Foreskin fibroblast (primary cell): ENCODE measurements at places on chromosomes 16 and 17.

DNA sequence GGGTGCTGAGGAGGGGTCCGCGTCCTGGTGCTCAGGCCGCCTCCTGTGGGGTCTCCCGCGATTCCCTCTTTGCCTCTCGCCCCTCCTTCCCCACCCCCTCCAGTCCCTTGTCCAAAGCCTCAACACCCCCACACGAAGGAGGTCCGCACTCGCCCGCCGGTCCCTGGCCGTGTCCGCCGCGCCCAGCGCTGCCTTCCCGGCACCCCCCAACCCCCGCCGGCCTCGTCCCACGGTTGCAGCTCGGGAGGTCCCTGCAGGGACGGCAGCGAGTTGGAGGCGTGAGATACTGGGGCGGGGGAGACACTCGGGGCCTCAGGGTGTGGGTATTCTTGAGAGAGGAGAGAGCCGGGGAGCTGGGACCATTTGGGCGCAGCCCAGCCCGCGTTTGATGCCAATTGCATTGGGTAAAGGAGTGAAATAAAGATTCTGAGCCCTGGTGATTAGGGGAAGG is 468 bp downstream of the FLYWCH2 start:
- no peak for DNase-seq

DNA sequence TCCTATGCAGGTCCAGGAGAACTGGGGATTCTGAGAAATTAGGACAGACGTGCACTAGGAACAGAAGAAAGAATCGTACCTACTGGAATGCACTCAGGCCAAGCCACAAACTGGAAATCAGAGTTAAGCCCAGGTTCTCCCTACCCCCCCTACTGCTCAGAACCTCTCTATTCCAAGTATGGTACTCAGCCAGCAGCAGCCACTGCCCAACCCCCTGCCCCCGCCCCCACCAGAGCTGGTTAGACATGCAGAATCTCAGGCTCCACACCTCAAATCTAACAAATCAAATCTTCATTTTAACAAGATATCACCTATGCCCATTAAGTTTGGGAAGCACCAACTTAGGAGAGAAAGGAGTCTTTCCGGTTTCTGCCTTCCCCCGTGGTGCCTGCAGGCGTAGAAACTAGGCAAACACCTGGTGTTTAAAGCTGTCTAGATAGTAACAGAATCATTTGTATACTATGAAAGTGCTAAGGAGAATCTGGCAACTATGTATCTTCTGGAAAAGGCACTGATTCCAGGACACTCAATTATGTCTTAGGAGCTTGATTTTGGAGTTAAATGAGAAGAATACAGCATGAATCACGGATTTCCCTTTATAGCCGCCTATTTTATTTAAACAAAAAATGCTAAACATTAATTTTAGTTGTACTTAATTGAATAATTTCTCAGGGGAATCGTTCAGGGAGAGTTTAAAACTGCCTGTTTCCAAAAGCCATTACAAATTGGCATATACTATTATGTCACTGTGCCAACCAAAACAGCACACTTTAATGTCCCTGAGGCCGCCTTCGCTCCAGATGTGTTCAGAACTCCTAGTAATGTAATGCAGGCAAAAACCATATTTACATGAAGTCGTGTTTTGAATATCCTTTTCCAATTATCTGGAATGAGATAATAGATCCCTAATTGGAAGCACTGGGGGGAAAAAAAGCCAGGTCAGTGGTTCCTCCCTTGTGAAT is 166.5 kb downstream of the STX8 start:
- DNase-seq = peak; percentile 31

- peak; percentile 92 for DNase-seq
Observed at GRCh38 chr16:30893744-30894539, at the start of gene BCL7C. TSS of gene BCL7C (minus strand) at chr16:30894077. CDS start at chr16:30893944, 133 bp downstream.

- no peak for DNase-seq
Observed at GRCh38 chr17:31510308-31511194, 119.1 kb downstream of the RAB11FIP4 start.

GRCh38 chr17:6092903-6093468 is 22.8 kb downstream of the WSCD1 start:
- no peak for DNase-seq

GRCh38 chr16:714558-715476 is at the start of gene METRN:
TSS of gene METRN (plus strand) at chr16:715118. CDS start at chr16:715290, 172 bp downstream.
- DNase-seq = peak; percentile 97

DNA sequence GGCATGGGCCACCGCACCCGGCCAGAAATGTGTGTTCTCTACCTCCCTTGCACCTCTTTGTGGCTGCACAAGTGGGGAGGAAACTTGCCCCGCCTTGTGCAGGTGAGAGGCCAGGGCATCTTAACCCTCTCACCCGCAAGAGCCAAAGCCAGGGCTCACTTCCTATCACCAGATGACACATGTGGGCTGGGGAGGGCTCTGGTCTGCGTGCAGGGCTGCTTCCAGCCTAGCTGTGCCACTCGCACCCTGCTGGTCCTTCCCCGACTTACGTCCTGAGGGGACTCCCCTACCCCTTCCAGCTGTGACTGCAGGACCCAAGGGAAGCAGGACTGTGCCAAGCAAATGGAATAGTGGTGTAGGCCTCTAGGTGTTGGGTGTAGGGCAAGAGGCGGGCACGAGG is 6.9 kb downstream of the MIEF2 start:
- DNase-seq = no peak

- DNase-seq = no peak
Observed at GRCh38 chr17:50280068-50280467, 5.8 kb downstream of the TMEM92 start.

DNA sequence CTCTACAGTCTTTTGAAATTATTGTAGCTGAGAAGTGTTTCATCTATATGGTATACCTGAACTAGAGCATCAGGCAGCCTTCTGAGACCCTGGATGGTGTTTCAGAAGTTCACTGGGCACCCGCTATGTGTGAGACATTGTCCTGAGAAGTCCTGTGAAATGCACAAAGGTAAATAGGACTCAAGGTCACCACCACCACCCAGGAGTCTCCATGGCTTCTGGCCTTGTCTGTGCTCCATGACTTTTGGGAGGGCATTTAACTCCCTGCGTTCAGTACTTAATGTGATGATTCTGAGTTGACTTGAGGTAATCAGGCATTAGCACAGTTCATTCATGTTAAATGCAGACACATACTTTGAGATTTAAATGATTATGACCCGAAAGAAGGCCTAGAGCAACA is 1.1 kb downstream of the MLYCD start:
- DNase-seq = no peak

GRCh38 chr17:77280304-77281121 is 139.7 kb downstream of the SEC14L1 start:
- DNase-seq = peak; percentile 52

GRCh38 chr17:68455901-68456338 is 1.4 kb downstream of the WIPI1 start:
- peak; percentile 82 for DNase-seq

DNA sequence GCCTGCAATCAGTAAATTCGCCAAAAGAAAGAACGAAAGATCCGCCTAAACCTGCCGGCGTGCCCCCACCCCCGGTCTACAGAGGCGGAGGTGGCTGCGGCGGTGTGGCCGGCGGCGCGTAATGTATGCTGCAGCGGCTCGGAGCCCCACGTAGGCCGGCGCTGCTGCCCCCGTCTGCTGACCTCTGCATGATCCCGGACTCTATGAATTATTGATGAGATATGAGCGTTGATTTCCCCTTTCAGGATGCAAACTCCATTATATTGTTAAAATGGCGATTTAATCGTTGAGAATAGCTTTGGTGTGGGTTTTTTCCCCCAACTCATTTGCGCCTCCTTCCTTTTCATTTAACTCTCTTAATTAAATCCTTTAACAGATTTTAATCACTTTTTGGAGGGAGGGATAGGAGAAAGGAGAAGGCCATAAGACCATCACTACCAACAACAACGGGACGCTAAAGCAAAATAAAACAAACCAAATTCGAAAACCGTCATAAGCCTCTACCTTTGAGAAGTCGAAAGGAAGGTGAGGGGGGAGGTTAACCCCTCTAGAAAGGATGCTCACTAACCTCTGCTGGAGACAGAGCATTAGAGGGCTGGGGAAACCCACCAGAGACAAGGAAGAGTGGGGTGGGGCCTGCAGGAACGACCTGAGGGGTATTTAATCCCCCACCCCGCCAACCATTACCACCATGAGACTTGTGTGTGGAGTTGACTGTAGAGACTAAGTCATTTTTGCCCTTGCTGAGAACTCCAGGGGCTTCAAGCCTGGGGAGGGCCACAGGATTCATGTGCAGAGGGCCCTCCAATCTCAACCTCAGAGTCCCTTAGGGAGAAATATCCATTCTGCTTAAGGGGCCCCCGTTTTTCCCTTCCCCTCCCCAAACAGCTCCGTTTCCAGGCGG is 3.4 kb downstream of the HOXB3 start:
- DNase-seq = no peak

DNA sequence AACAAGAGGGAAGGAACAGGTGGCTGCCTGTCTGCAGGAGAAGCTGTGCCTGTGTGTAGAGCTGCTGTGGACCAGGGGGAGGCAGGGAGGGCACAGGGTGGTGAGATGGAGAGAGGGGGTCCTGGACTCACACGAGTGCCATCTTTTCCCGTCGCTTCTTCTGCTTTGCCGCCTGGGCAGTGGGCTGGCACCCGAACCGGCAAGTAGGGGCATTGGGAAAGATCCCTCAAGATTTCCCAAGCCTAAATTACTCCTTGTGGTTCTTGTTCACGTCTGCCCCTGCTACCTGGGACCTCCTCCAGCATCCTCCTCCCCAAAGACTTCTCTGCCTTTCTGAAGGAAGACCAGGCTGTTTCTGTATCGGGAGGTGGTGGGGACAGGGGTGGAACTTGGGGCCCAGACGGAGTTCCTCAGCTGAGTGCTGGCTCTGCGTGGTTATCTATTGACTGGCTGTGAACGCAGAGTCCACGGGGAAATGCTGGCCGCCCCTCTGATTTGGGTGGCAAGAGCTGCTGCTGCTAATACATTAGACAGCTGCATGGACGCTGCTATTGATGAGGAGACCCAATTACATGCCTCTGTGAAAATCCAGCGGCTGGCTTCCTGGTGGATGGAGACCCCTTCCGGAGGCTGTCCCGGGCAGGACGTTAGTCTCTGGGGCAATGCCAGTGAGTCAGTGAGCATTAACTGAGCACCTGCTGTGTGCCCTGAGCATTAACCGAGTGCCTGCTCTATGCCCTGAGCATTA is 114.5 kb downstream of the OR1D5 start:
- DNase-seq = no peak

DNA sequence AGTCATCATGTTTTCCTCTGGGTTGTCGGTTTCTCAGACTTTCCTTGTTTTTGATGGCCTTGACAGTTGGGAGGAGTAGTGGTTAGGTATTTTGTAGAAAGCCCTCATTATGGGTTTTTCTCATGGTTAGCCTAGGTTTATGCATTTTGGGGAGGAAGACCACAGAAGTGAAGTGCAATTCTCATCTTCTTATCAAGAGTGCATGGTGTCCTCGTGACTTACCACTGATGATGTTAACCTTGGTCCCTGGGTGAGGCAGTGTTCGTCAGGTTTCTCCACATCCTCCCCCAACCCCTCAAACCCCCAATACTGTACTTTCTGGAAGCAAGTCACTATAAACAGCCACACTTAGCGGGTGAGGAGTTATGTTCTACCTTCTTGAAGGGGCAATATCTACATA is 42.3 kb downstream of the BPTF start:
- no peak for DNase-seq

DNA sequence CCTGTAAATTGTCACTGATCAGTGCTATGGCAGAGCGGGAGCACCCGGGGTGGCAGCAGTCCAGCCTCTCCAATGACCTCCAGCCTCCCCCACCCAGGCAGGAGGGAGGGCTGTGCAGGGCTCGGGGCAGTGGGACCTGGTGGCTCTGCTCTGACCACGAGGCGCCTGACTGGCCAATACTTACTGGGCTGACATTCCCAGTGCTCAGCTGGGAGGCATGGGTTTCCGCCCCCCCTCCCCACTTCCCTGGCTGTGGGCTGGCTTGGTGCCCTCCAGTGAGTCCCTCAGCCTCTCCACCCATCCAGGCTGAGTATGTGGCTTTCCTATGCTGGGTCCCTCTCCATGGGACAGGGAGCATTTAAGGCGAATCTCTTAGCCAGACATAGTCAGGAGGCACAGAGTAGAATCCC is 2.7 kb downstream of the SOCS3 start:
- DNase-seq = peak; percentile 72

DNA sequence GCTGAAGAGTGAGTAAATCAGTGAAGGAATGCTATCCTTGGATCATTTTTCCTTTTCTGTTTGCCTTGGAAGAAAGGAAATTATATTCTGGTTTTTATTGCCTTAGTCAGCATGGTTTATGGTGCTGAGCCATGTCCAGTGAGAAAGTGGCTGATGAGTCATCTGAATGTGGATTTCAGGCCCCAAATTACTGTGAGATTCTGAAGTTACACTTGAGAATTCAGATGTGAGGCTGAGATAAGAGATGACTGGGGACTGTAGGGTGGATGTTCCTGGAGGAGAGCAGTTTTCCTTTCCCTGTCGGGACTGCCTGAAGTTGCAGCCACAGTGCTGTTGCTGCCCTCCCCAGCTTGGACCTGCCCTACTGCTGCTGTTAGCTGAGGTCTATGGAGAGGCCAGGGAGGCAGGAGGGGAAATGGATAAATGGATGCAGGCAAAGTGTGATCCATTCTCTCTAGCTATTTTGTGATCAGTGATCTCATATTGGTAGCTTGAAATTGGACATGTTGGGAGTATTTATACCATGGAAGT is 4.2 kb upstream of the MAP3K14 start:
- DNase-seq = peak; percentile 95

DNA sequence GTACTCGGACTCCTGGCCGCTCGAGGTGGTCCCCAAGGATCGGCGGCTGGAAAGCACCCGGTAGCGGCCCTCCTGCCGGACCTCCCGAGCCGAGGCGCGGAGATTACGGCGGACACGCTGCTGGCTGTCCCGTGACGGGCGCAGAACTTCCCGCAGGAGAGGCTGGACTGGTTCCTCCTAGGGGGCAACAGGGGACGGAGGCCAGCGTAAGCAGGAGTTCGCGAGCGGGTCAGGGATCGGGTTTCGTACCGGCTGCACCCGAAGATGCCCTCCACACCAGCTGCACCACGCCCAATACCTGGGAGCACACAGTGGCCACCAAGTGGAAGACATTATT is 341 bp downstream of the SLC7A6OS start:
- DNase-seq = peak; percentile 64

GRCh38 chr16:20944861-20945574 is 44.4 kb downstream of the LYRM1 start:
- no peak for DNase-seq

DNA sequence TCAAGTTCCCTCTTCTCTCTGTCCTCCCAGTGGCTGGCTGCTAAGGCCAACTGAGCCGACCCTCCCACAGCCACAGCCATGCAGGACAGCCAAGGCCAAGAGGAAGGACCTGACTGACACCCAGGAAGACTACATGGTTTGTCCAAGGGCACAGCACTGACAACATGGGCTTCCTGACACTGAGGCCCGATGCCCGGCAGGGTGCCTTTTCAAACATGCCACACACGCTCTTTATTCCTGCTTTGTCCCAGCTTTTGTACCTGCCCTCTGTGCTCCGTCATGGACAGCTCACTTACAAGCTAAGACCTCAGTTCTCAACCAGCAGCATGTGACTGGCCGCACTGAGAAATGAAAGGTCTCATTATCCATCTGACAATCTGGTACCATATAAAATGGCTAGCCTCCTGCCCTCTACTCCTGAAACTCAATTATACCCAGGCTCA is 45.8 kb downstream of the TEX2 start:
- no peak for DNase-seq

- no peak for DNase-seq
Observed at GRCh38 chr16:10196999-10197398, 14.8 kb upstream of the GRIN2A start.
